ENCODE measurements at places on chromosomes 2 and 18.

DNA sequence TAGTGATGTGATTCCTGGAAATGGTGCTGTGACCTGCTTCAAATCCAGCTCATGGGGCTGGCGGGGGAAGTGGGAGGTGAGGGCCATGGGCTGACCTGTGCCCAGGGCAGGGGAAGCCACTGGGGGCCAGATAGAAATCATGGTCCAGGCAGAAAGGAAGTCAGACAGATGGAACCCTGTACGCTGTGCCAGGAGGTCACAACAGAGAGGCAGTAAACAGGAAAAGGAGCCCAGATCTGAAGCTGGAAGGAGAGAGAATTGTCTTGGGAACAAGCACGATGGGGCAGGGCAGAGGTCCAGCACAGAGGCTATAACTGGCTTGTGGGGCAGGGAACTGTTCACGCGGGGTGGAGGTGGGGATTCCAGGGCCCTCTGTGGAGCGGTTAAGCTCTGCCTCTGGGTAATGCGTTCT, 76.0 kb downstream of the RNF144A start:
- no peak for DNase-seq

- DNase-seq = no peak
Measured at GRCh38 chr2:1484131-1484884, 71.0 kb downstream of the TPO start.

DNA sequence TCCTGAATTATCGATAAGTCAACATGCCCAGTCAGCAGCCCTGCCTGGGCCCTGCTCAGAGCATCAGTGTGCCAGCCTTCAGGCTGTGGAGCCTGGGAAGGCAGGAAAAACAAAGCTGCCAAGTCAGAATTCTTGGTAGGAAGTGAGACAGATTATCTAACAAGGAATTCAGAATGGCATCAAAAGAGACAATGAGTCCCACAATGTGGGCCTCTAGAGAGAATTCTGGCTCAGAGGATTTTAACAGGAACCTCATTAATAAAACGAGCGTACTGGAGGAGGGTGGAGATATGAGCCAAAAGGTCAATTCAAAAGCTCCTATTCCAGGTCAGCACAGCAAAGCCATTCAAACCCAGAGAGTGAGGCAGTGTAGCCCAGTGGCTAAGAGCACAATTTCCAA, 327.6 kb upstream of the MMADHC start:
- no peak for DNase-seq

DNA sequence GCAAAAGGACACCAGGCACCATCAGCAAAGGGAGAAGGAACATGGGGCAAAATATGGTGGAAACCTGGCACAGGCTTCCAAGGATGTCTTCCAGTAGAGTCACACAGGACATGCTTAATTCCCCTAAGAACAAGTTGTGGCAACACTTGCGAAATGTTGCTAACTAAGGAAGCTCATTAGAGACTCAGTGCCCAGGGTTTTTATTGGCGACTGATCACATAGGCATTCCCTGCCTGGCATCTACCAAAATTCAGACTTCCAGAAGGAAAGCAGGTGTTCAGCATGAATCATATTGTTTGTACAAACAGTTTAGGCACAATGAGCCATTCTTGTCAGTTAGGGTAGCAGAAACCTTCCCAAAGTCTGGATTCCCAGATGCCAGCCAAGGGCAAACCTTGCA, 25.7 kb downstream of the SLC4A1AP start:
- DNase-seq = no peak

GRCh38 chr2:172555522-172556283, at the start of gene PDK1:
PDK1 (plus strand) TSS chr2:172556090; CDS start chr2:172556151, 61 bp downstream.
- DNase-seq = peak; percentile 89

- DNase-seq = no peak
Measured at GRCh38 chr2:1988049-1988448, 243.7 kb upstream of the PXDN start.

- DNase-seq = peak; percentile 81
Measured at GRCh38 chr2:101717071-101717845, 19.8 kb downstream of the MAP4K4 start.

DNA sequence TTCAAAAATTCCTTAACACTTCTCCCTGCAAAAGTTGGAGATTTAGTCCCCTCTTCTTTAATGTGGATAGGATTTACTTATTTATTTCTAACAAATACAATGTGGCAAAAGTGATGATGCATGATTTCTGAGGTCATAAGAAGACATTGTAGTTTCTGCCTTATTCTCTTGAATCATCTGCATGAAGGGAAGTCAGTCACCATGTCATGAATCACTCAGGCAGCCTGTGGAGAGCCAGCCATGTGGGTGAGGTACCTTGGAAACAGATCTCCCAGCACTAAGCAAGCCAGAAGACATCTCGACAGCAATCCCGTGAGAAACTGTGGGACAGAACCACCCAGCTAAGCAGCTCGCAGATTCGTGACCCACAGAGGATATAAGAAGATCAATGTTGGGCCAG, 2.7 kb upstream of the ZC3H8 start:
- DNase-seq = no peak

DNA sequence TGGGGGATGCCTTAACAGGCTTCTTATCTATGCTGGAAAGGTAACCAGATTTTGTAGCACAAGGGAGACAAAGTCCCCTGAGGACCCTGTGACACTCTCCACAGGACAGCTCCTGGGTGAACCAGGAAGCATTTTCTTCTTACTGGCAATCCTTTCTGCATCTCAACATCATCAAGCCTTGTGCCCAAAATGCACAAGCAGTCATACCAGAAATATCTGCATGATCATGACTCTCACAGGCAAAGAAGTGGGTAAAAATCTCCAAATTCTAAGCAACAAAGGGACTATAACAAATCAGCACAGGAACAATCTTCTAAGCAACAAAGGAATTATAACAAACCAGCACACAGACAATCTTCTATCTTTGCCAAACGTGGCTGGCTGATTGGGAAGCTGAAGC, 99.1 kb upstream of the CD226 start:
- no peak for DNase-seq

DNA sequence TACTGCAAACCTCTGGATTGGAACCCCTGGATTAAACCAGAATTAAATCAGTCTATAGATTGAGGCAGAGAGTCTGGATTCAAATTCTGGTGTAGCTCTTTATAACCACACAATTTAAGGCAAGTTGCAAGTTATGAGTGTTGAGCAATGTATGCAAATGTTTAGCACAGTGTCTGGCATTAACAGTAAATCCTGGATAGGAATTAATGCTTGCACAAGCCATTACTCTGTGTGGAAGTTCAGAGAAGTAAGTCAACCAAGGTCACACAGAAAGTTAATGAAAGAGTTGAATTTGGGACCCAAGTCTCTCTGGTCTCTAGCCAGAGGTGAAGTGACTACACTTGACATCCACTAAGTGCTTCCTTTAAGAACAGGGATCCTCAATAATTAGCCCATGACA, 2.0 kb upstream of the MARCO start:
- no peak for DNase-seq

GRCh38 chr2:58227171-58227917, 13.8 kb downstream of the FANCL start:
- no peak for DNase-seq

DNA sequence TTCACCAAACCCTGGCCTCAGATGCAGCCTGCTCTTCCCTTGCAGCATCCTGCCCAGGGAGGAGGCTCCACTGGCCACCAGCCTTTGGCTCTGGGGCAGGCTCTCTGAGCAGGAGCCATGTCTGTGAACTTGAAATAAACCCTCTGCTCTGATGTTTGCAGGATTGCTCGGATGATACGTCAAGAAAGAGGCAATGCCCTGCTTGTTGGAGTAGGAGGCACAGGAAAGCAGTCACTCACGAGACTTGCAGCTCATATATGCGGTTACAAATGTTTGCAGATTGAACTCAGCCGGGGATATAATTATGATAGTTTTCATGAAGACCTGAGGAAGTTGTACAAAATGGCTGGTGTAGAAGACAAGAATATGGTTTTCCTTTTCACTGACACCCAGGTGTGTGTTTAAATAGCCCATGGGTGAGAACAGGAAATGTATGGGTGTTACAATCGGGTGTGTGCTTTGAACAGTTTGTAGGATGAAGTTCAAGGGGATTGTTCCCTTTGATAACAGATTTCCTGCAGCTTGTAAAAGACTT, 177.9 kb downstream of the DNAH6 start:
- peak; percentile 20 for DNase-seq

- DNase-seq = no peak
Measured at GRCh38 chr2:137047369-137047768, 282.0 kb downstream of the THSD7B start.

- no peak for DNase-seq
Measured at GRCh38 chr2:139492131-139492680, 712.0 kb upstream of the NXPH2 start.

GRCh38 chr18:78652001-78652545, 327.5 kb upstream of the SALL3 start:
- DNase-seq = no peak

- DNase-seq = peak; percentile 68
Measured at GRCh38 chr2:184598316-184599053, at the start of gene ZNF804A. ZNF804A (plus strand) TSS chr2:184598529; CDS start chr2:184598960, 431 bp downstream.

- DNase-seq = no peak
Measured at GRCh38 chr2:200498402-200499162, 11.3 kb downstream of the KCTD18 start.

GRCh38 chr2:239396881-239397681, 3.7 kb downstream of the HDAC4 start:
- peak; percentile 53 for DNase-seq

DNA sequence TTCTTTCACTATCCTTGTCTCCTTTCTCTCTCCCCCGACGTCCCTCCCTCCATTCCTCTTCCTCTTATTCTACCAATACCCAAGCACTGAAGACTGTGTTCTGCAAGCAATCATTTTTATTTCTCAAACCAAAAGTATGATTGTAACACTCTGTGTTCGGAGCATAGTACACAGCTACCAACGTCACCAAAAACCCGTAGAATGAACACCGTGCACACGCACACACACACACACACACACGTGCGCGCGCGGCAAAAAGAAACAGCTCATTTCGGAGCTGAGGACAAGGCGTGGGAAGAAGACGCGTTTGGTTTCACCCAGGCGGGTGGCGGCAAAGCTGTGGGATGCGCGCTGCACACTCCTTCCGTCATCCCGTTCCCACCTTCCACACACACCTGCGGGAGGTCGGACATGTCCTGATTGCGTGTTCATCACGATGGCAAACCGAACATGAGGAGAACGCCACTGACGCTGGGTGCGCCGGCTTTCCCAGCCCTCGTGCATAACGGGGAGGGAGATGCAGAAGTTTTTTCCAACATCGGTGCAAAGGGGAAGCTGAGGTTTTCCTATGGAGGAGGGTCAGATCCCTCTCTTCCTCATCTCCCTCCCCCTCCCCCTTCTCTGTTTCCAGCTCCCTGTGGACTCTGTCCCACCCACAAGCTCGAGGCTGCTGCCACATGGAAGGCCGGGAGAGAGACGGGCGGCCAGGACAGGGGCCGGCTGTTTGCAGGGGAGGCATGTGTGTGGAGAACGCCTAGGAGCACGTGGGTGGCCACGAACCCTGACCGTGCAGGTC, 20.4 kb downstream of the MBP start:
- DNase-seq = no peak

DNA sequence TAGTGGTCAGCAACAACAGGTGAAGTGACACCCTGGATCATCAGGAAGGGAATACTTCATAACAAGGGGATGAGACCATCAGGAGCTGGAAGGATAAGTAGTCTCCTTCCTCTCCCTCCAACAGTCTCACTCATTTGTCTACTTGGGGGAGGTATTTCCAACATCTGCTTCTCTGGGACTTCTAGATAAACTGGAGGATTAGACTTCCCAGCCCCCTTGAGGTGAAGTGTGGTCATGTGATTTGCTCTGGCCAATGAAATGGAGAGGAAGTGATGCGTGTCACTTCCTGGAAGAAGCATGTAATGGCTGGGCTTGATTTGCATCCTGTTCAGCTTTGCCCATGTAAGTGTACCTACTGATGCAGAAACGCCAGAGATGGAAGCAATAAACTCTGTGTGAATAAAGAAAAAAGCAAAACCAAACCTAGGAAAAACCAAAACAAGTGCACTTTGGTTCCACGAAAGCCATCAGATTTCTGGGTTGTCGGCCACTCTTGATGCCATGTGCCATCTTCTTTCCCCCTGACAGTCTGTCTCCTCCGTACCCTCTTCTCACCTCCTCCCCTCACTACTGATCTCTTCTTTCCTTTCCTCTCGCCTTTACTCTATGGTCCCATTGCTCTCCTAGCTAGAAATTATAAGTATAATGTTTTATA, 76.1 kb upstream of the DNMT3A start:
- DNase-seq = peak; percentile 39

Data from CD4-positive, alpha-beta T cell treated with Interferon gamma for 1 hour (primary cell).